ENCODE measurements at places on chromosomes 3 and 15.

GRCh38 chr15:70319466-70319865 lies 221.7 kb upstream of the TLE3 start:
- no peak for DNase-seq

- no peak for DNase-seq
Measured at GRCh38 chr3:37014620-37015019, 21.3 kb downstream of the MLH1 start.

DNA sequence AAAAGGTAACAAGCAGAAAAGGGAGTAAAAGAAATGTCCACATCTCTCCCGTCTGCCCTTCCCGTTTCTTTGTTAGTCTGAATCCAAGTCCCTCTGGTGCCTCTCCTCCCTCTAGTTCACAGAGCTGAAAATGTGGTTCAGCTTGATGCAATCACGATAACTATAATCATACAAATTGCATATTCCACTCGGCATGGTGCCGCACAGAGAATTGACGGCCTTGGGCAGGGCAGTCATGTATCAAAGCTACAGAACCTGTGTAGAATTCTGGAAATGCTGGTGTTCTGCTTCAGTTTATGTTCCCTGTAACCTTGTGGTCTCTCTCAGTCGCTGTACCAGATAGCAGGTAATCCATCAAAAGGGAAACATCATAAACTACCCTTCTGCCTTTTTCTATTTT lies 562.9 kb upstream of the CBLB start:
- DNase-seq, result no peak

DNA sequence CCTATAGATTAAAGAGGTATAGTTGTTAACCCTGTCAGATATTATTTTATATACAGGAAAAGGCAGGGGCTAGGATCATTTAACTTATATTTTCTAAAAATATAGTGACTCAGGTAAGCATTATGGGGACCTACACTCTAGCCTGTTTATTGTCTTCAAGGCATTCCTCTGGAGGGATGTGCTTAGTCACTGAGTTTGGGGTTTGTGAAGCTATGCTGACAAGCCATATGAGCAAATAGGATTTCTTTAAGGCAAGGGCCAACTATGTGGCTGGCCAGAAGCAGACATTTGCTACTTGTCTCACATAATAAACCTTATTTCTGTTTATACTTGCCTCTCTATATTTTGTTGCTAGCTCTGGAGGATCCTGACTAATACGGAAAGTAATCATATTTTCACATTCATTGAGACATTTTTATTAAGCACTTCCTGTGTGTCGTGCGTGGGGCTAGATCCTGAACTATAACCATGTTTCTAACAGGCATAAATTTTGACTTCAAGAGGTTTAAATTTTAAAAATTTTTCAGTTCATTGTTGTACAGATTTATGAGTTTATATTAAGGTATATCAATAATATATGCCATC lies 153.4 kb downstream of the OTOL1 start:
- no peak for DNase-seq

- no peak for DNase-seq
Measured at GRCh38 chr3:159619341-159619885, 369.2 kb upstream of the IL12A start.

All from NCI-H146 (cell line).